ENCODE measurements at places on chromosomes 13 and 19.

DNA sequence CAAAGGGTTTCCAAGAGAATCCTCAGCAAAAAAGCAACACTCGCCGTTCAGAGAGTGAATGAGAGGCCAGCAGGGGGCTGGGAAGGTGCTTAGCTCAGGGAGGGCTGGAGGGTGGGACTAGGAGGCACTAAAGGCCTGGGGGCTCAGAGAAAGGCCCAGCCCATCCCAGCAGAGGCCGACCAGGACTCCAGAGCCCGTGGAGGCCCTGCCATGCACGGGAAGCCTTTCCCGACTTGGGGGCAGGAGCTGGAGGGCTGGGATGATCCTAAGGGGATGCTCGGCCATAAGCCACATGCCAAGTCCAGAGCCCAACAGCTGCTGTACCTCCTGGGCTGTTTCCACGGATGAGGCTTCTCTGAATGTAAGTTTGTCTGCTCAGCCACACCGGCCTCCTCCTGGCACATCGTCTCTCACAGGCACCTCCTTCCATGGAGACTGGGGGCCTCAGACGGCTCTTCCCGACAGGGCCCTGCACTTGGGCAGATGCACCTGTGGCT lies 19.5 kb downstream of the RASA3 start:
- no peak for DNase-seq

DNA sequence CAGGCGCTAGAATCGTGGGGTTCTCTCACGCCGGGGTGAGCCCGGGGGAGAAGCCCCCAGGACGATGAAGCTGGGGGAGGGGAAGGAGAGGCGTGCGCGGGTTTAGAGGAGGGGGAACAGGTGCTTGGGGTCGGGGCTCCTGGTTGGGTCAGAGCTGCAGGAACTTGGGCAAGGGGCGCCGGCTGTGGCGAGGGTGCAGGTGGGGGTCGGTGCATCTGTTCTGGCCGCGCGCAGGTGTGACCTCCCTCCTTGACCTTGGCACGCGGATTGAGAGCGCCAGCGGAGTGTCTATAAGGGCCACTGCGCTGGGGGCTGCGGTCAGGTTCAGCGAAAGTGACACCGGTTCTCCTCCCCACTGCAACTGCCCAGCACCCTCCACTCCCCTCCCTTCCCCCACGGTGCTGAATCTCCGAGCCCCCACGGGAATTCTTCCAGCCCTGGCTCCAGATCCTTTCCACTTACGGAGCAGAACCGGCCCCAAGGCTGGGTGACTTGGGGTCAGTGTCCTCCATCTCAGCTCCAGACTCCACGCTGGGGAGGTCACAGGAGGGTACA lies 618 bp downstream of the TMEM38A start:
- no peak for DNase-seq

DNA sequence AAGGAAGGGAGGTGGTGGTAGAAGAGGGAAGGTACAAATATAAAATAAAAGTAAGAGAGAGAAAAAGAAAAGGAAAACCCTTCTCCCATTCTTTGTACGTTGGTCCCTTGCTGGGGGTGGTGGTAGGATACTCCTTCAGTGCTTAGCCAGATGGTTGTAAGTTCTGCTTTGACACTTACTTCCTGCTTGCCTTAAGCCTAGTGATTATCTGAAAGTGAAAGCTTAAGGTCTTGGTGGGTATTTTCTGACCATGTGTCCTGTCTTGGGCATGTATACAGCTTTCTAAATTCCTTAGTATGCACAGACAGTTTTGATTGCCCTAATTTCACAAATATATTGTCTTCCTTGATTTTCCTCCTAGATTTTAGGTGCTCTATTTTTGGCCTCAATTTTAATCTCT lies 314.8 kb downstream of the PCDH17 start:
- DNase-seq = no peak

GRCh38 chr13:51811920-51812451 lies 8.0 kb upstream of the DHRS12 start:
- DNase-seq = no peak

GRCh38 chr19:52527956-52528351 lies 486 bp downstream of the ZNF808 start:
- no peak for DNase-seq

- DNase-seq = no peak
Measured at GRCh38 chr13:50127726-50128291, 112.6 kb downstream of the KCNRG start.

GRCh38 chr13:79806821-79807220 lies 325.9 kb downstream of the NDFIP2 start:
- DNase-seq = no peak

DNA sequence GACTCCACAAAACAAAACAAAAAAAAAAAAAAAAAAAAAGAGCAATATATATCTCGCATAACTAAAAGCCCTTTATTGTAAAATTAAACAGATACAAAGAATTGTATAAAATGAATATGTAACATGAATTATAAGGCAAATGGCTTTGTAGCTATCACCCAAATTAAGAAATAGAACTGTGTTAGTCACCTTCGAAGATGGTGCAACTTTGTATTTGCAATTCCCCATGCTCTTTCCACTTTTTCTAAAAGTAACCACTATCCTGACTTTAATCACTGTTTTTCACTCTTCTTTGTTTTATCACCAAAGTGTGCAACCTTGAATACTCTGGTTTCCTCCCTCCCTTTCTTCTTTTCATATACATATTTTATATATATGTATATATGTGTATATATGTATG lies 57.1 kb upstream of the HTR2A start:
- no peak for DNase-seq

GRCh38 chr19:45166723-45167252 lies 6.0 kb upstream of the NKPD1 start:
- DNase-seq = no peak

DNA sequence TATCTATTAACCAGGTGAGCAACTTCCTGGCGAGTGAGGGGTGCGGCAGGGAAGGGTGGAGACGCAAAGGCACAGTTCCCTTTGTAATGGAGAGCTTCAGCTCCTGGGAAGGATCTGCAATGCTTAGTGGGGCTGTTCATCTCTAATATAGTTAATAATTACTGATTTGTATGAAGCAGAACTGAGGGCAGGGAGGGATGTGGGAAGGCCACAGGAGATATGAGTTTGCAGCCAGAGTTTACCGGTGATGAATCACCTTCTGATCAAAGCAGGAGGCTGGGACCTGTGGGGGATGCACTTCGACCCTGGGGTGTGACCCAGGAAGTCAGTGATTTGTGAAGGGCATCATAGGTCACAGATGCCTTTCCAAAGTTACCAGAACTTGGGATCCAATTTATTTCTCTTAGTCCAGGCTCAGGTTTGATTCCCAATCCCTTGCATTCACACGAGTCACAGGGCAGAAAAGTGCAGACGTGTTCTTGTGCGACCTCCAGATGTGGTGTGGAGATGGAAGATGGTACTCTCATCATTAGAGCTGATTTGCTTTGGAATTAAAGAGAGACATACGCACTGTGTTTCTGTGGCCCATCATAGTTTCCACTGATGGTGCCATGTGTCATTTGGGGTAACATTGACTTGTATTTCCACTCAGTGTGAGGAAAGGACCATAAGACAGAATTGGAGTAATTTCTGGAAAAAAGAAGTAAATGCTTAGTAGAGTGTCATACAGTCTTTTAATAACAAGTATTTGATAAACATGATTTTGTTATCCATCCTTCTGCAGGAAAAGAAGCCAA lies 55.0 kb downstream of the LRCH1 start:
- no peak for DNase-seq

GRCh38 chr13:40639221-40639681 lies 27.2 kb downstream of the FOXO1 start:
- DNase-seq = no peak
